ENCODE measurements at places on chromosomes 7 and 10. TPM values are rescaled to one million over a fixed set of nuclear protein-coding genes. Genes with fewer than 3 reads are reported as not detected.

The ANKRD2 gene
- not detected for polyA plus RNA-seq

The NPSR1 gene
- polyA plus RNA-seq, result not detected

The NAT16 gene
- polyA plus RNA-seq, result 0.57 TPM

The DUSP5 gene
- polyA plus RNA-seq, result 10.8 TPM

The SPDYE9 gene
- polyA plus RNA-seq, result 0.78 TPM

The IGFBP3 gene
- 7.6 TPM for polyA plus RNA-seq

The KNDC1 gene
- polyA plus RNA-seq, result 1.9 TPM

The ANKRD1 gene
- not detected for polyA plus RNA-seq

Measured in GM23338 (cell line).